Fibroblast of pulmonary artery (primary cell): ENCODE measurements at places on chromosomes 1 and 21.

DNA sequence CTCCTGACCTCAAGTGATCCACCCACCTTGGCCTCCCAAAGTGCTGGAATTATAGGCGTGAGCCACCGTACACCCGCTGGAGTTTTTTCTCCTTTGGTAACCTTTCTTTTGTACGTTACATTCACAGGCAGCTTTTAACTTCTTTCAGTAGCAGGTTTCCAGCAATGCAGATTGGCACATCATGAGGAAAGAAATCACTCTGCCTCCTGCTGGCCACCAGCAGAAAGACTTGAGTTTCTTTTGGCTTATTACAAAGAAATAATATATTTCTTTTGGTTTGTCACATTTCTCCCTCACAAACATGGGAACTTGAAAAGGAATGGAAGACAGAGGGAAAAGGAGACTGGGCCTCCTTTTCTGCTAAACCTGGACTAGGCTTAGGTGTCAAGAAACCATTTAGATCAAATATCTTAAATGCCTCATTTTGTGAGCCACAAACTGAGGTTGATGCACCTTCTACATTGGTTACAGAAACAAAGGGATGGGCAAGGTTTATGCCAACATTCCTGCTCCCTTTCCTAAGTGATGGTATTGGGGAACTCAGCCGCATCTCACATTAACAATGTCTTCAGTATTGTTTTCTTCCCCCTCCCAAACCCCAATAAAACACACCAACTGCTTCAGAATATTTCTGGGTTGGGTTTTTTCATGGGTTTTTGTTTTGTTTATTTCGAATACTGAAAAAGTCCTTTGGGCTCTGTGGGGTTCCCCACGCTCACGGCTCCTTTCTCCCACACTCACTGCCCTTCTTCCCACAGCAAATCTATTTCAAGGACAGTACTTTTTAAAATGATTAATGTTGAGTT lies 7.7 kb downstream of the ENSA start:
- peak; percentile 87 for DNase-seq

GRCh38 chr1:67892476-67893125 lies 59.3 kb upstream of the GNG12 start:
- peak; percentile 30 for DNase-seq

DNA sequence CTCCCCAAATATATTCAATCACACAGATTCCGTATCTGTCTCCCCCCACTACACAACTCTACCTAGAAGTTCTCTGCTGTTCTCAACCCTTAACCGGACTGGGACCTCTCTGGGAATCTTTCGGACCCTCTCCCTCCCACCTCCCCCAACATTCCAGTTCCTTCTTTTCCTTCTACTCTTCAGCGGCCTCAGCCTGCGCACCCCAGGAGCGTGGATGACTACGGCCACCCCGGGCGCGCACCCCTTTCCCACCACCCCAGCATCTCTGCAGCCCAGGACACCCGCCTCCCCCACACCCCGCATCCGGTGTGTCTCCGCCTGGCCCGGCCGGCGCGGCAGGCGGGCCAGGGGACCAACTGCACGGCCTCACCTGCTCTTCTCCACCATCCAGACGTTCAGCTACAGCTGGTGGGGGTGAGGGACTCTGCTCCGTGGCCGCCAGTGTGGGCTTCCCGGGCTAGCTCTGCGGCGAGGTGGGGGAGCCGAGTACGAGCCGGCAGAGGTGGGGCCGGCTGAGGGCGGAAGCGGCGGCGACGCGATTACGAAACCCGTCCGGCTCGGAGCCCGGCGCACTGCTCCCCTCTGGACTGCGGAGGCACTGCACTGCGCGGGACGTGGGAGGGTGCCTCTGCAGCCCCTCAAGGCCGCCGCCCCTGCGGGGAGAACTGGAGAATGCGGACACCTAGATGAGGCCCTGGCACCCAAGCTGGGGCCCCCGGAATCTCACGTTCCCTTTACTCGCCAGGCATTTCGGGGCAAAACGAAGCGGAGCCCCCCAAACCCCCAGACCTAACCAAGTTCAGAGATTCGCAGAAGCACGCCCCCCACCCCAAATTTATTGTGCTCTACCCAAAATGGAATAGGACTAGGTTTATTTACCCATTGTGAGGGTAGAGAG lies at the start of gene CDC42SE1:
CDC42SE1 (minus strand) TSS at position 514 of the 898 bp plus-strand sequence. CDS start 3,892 bp downstream, outside the sequence.
- DNase-seq, result peak; percentile 87

- DNase-seq, result no peak
These were observed 89.7 kb downstream of the SMYD2 start for GRCh38 chr1:214370615-214371014.

- no peak for DNase-seq
These were observed 157.8 kb downstream of the SDCCAG8 start for GRCh38 chr1:243413431-243414151.

DNA sequence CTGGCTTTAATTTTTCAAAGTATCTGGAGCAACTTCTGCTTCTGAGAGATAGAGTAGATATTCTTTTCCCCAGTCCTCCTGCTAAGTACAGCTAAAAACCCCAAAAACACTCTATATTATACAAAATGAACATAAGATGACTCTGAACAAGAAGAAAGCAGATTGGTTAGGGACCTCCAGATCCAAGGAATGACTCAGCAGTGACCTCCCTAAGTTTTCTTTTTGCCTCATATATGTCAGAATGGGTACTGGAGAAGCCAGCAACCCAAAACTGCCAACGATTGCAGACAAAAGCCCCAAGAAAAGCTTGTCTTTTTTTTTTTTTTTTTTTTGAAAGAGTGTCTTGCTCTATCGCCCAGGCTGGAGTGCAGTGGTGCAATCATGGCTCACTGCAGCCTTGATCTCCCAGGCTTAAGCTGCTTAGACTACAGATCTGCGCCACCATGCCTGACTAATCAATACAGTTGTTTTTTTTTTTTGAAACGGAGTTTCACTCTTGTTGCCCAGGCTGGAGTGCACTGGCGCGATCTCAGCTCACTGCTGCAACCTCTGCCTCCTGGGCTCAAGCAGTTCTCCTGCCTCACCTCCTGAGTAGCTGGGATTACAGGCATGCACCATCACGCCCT lies 22.7 kb downstream of the NDUFS5 start:
- DNase-seq, result no peak

GRCh38 chr1:76864383-76864782 lies 2.9 kb upstream of the ST6GALNAC5 start:
- no peak for DNase-seq

GRCh38 chr1:246748867-246749266 lies 24.7 kb downstream of the SCCPDH start:
- DNase-seq, result no peak

GRCh38 chr1:200154069-200154767 lies 126.7 kb downstream of the NR5A2 start:
- peak; percentile 58 for DNase-seq

DNA sequence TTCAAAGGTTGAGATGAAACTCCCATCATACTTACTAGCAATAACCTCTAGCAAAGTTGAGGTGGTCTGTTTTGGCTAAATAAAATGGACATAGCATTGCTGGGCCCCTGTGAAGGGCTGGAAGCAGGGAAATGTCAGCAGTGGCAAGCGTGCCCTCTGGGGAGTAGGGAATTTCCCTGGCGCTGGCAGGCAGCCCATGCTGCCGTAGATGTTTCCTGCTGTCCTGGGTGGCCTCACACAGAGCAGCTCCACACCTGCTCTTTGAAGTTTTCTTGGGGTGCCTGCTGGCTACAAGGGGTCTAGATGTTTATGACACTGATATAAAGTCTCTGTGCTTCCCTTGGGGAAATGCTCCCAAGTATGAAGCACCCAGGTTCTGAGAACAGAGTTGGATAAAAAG lies 30.2 kb downstream of the ADARB1 start:
- DNase-seq, result peak; percentile 29

DNA sequence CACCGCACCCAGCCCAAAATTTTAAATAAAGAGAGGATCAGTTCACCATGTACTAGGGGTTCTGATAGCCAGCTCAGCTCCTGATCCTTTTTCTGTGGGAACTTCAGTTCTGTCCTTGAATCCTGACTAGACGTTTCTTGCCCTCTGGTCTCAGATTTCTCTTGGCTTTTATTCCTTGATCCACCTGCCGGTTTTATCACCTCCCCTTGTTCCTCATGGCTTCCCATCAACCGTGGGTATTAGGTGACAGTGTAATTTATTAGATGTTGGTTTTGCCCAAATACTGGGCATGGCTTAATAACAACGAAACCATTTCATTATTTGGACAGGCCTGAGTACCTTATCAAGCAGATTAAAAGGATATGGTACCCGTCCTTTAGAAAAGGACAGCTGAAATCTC lies 22.5 kb downstream of the SLC45A1 start:
- DNase-seq, result no peak

DNA sequence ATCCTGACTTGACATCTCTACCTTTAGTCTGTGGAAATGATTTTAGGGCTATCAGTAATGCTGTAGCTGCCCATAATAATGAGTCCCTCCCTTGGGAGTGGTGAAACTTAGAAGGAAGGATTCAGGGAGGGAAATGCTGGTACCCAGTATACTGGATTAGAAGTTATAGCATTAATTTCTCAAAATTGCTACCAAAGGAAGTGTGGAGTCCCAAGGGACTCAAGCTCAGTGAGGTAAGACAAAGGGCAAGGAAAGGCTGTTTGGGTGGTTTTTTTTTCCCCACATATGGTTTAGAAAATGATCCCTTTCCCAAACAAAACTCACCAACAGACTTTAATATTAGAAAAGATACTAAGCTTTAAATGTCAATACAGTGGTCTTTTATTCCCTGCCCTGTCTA lies 99.9 kb downstream of the CD247 start:
- peak; percentile 9 for DNase-seq

GRCh38 chr1:202860744-202861419 lies 28.1 kb downstream of the RABIF start:
- peak; percentile 30 for DNase-seq

GRCh38 chr1:110055493-110056284 lies 14.8 kb downstream of the ALX3 start:
- peak; percentile 33 for DNase-seq

- DNase-seq, result peak; percentile 83
These were observed 23.2 kb downstream of the GALNT2 start for GRCh38 chr1:230090194-230090711.

DNA sequence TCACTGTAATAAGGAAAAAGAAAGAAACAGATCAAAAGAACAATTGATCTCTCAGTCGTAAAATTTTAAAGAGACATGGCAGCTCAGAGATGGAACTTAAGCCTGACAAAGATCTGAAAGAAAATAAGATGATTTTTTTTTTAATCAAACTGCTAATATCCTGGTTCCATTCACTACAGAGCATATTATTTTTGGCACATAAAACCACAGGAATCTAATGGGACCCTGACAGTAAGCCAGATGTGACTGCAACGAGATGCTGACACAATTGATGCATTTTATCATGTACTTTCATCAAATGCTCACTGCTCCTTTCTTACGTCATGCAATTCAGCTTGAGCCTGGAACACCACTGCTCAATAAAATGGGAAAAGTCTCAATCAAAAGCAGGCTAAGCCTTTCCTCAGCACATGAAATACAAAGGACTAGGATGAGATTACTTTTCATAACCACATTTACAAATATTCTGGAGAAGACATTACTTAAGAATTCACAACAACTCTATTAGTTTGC lies 16.6 kb downstream of the GPATCH2 start:
- DNase-seq, result no peak

GRCh38 chr1:15833069-15833679 lies 14.3 kb upstream of the SPEN start:
- DNase-seq, result no peak

GRCh38 chr1:70483342-70483741 lies 72.3 kb downstream of the CTH start:
- DNase-seq, result no peak
